NK-92 treated with Interleukin-12 subunit alpha and Interleukin-12 subunit beta, amount 100 ng/mL, for 24 hours (cell line): ENCODE measurements at places on chromosomes 5 and 9.

GRCh38 chr5:78706825-78707224 is 58.3 kb upstream of the LHFPL2 start:
- DNase-seq: no peak

- DNase-seq: no peak
Observed at GRCh38 chr5:14090755-14091154, 52.4 kb upstream of the TRIO start.

DNA sequence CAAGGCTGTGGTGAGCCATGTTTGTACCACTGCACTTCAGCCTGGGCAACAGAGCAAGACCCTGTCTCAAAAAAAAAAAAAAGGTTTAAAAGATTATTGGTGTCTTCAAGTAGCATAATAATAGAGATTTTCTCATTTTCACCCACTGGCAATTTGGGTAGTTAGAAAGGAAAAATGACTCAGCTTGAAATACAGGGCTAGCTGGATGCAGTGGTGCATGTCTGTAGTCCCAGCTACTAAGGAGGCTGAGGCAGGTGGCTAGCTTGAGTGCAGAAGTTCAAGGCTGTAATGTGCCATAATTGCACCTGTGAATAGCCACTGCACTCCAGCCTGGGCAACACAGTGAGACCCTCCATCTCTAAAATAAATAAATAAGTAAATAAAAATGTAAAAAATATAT is 111.1 kb downstream of the ARRDC3 start:
- DNase-seq: no peak

- no peak for DNase-seq
Observed at GRCh38 chr9:92108122-92108521, 7.1 kb downstream of the SPTLC1 start.

GRCh38 chr9:36398745-36399144 is 1.3 kb downstream of the RNF38 start:
- DNase-seq: no peak

DNA sequence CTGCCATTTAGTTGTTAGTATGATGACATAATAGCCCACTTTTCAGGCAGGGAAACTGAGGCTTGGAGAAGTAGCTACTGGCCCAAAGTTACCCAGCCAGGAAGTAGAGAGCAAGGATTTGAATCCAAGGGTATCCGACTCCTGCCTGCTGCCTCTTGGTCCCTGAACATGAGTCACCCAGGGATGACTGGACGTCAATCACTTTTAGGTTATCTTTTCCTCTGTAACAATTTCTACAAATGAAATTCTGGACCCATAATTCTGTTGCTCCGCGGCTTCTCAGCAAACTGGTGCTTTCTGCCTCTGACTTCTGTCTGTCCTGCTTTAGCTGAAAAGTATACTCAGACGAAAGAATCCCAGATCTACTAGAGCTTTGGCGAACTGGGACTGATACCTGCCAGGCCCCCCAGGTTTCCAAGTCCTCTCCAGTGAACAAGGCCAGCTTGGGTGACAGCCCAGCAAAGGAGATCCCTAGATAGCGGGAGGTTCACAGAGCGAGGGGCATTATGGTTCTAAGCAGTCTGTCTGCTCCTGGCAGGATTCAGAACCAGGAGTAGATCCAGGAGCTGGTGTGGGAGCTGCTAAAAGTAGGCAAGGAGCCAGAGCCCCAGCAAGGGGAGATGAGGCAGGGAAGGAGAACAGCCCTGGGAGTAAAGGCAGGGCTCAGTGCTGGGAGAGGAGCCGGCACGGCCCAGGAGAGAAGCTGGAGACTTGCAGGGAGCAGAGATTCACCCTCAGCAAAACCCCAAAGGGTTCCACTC is 20.6 kb downstream of the OLFML2A start:
- DNase-seq: no peak

- no peak for DNase-seq
Observed at GRCh38 chr9:94656200-94656599, 16.9 kb upstream of the FBP1 start.

GRCh38 chr5:156835905-156836304 is 14.2 kb upstream of the PPP1R2B start:
- DNase-seq: no peak

GRCh38 chr5:179900711-179901110 is 7.0 kb downstream of the TBC1D9B start:
- no peak for DNase-seq

DNA sequence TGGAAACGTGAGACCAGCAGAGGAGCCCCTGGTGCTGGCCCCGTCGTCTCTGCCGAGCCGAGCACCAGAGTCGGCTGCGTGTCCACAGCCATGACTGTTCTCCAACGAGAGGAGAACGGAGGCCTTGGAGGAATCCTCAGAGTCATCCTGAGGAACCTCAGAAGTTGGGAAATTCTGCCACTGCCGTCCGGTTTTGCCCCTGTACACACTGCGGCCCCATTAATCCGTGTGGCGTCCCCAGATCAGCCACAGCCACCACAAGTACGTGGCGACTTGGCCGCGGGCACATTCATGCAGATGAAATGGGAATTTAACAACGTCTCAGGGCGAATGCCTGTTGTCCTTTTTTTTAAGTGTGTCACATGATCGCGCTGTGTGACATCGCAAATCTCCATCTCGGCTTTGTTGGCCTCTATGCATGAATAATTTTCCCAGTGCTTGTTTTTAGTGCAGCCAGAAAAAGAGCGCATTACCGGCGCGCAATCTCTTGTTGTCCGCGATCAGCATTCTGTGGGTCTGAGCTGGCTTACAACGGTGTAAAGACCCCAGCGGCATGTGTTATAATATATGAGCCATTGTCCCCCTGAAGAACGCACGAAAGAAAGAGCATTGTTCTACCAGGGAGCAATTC is 323.0 kb upstream of the IRX4 start:
- no peak for DNase-seq

DNA sequence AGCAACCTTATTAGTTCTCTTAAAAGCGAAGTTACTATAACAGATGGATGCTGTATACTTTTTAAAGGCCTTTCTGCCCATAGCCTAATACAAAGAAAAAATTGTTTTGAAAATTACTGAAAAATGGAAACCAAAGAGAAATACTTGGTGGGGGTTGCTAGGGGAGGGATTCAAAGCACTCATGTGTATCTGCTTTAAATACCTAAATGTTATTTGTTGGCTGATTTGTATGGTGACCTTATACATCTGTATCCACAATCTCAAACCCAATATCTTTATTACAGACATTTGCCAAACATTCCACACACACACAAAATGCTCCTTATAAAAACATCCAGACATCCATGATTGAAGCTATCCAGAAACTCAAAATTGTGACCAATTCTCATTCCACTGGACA is 172.0 kb downstream of the ADAMTS12 start:
- DNase-seq: no peak

- DNase-seq: no peak
Observed at GRCh38 chr9:113943112-113944009, 67.3 kb downstream of the ZNF618 start.

DNA sequence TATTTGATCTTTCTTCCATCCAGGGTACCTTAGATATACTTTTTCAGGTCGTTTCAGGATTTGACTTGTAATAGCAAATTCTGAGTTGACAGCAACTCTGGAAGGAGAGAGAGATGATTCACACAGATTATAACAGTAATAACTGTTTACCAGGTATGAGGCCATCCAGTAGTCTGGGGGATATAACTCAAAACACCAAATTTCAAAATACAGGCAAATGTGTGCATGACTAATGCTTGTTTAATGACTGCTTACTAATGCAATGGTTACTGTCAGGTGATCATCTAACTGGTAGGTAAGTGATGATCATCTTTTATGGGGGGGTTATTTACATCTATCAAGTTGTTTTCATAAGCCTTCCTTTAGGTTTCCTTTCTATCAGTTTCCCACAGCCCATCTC is 412.3 kb downstream of the MAT2B start:
- DNase-seq: no peak

DNA sequence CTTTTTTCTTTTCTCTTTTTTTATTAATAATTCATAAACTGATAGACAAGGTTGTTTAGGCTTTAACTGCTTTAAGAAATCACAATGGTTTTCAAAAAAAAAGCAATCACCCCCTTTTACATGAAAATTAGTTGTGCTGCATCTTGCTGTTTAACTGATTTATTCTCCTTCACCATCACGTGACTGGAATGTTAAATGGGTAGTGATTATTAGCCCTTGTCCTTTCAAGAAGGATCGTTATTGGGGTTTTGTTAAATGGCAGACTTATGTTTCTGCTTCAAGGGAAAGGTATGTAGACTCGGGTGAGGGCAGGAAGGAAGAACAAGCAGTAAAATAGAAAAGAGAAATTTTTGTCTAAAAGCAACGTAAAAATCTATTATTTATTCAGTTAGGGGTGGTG is 175.6 kb upstream of the TLE4 start:
- no peak for DNase-seq

DNA sequence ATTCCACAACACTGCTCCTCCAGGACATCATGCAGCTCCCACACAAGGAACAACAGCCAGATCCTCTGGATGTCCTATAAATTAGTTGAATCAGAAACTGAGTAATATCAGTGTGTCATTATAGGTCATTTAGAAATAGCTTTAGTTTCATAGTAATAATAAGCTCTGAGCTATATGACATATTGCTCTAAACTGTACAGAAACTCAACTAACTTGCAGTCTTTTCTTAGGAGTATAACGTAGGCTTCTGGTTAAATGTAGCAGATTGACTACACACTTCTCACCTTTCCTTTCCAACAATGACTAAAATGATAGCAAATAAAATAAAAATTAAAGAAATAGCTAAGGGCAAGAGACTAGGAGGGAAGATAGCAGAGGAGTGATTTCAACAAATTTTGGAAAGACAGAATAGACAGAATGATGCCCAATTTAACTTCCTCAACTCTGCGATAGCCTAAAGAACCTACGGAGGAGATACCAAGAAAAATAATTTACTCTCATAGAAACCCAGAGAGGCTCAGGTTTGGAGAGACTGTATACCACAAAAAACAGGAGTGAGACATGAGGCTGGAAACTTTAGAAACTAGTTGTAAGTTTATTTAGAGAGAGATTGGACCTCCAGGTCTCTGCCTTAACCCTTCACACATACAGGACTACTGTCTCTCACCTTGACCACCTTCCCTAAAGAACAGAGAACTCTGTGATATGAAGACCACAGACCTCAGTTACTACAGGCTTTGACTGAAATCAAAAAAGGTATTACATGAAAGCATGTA is 193.7 kb downstream of the TSSK1B start:
- DNase-seq: no peak

GRCh38 chr5:39395521-39395920 is 29.3 kb downstream of the DAB2 start:
- no peak for DNase-seq

GRCh38 chr9:71796100-71796767 is 27.9 kb upstream of the CEMIP2 start:
- DNase-seq: no peak

DNA sequence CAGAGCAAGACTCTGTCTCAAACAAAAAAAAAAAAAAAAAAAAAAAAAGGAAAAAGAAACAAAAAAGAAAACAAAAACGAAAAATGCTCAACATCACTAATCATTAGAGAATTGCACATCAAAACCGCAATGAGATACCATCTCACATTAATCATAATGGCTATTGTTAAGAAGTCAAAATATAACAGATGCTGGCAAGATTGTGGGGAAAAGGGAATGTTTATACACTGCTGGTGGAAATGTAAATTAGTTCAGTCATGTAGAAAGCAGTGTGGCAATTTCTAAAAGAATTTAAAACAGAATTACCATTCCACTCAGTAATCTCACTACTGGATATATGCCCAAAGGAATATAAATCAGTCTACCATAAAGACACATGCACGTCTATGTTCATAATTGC is 50.4 kb upstream of the PRR16 start:
- DNase-seq: no peak

GRCh38 chr5:33726422-33727165 is 165.2 kb downstream of the ADAMTS12 start:
- no peak for DNase-seq

DNA sequence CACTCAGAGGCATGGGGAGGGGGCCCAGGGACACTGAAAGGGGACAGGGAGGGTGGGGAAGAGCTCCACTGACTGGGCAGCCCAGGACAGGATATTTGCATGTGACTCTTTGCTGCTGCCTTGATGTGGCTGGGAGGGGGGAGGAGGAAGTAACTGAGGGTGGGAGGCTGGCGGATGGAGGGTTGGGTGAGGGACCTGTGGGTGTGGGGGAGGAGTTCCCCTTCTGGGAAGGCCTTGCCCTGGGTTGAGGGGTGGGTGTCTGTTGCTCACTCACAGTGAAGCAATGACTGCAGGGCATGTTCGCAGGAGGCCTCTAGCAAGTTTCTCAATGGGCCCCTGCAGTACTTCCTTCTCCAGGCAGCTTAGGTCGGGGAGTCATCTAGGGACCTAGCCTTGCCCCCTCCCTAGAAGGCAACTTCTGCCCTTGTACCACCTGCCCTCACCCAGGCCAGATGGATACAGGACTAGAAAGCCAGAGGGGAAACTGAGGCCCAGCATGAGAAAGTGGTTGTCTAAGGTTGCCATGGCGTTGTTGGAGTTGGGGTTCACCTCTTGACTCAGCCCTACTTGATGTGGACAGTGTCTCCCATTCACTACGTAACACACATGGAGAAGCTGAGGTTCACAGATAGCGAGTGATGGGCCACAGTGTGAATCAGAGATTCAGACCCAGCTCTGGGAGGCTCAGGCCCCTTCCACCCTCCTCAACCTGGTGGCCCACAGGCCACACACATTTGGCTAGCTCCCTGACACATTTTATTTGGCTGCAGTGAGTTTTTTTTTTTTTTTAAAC is 3.0 kb downstream of the GRK6 start:
- peak; percentile 82 for DNase-seq

GRCh38 chr9:15248081-15248480 is 58.9 kb downstream of the TTC39B start:
- DNase-seq: no peak

GRCh38 chr5:111255169-111255568 is 31.0 kb downstream of the CAMK4 start:
- DNase-seq: no peak

DNA sequence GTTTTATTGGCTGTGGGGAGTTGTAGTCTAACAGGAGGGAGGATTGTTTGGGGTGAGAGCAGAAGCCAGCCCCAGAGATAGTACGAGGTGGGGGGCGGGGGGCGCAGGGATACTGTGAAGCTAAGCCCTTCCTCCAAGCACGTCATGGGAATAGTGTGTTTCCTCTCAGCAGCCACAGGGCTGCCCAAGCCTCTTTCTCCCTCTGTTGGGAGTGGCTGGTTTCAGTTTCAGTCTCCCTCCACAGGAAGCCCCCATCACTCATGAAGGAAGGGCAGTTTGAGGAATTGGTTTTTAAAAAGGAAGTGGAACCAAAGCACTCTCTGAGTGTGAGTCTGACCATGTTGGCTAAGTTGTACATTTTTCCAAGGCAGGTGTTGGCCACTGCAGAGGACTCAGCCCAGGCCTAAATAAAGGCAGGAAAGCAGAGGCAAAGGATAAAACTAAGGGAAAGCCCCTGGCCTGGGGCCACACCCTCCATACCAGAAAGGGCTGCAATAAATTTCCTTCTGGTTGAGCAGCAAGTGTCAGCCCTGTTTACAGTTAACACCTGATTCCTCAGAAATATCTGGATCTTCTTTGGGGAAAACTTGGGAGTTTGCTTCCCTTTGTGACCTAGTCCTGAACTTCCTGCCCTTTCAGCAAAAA is 3.2 kb downstream of the RAB24 start:
- DNase-seq: peak; percentile 49
